ENCODE measurements at places on chromosomes 6 and 20.

DNA sequence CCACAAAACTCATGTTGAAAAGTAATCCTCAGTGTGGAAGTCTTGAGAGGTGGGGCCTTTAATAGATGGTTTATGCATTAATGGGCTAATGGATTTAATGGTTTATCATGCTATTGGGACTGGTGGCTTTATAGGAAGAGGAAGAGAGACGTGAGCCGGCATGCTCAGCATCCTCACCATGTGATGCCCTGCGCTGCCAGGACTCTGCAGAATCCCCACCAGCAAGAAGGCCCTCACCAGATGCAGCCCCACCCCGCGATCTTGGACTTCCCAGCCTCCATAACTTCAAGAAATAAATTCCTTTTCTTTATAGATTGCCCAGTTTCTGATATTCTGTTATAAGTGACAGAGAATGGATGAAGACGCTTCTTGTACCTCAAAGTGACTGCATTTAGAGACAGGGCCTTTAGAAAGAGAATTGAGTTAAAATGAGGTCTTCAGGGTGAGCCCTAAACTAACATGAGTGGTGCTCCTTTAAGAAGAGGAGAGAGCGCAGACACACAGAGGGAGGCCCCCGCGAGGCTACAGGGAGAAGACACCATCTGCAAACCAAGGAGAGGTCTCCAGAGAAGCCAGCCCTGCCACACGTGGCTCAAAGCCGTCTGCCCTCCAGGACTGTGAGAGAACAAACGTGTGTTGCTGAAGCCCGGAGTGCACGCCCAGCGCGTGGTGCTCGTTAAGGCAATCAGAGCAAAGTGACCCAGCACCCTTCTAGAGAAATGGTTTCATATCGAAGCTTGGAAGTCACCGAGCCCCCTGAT lies 56.9 kb downstream of the IRF4 start:
- DNase-seq, result no peak

- DNase-seq, result no peak
Measured at GRCh38 chr6:1392813-1393640, 3.7 kb downstream of the FOXF2 start.

- no peak for DNase-seq
Measured at GRCh38 chr6:108897371-108897770, 49.1 kb downstream of the ARMC2 start.

DNA sequence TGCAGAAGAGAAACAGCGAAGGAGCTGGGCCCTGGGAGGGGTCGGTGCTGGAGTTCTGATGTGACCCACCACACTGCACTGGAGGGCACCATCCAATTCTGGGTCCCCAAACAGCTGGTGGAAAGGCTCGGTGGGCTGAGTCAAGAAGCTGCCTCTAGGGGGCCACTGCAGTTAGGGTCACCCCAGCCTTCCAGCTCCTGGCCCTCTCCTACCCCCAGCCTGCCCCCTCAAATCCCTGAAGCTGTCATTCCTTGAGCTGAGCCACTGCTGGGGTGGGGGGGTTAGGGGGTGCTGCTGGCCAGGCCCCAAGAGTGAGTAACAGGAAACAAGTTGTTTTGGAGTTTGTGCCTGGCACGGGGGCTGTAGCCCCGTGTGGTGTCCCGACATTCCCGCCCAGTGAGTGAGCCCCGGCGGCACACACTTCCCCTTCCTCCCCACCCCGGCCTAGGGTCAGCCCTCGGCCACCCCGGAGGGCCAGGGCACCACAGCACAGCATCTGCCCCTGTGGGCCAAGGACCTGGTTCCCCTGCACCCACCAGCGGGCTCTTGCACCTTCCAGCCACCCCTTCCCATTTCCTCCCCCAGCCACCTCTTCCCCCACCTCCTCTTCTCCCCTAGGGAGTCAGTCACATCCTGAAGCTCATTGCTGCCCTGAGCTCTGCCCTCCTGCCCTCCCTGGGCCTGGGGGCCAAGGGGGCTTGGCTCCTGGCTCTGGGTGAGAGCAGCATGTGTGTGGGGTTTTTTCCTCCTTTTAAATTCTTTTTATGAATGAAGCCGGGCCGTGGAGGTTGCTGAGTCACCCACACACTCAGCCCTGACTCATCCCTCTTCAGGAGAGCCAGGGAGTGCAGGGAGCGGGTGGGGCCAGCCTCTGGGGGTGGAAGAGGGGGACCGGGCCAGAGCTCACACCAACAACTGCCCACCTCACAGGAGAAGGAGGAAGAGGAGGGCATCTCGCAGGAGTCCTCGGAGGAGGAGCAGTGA lies 4.6 kb downstream of the SMIM29 start:
- DNase-seq, result no peak

DNA sequence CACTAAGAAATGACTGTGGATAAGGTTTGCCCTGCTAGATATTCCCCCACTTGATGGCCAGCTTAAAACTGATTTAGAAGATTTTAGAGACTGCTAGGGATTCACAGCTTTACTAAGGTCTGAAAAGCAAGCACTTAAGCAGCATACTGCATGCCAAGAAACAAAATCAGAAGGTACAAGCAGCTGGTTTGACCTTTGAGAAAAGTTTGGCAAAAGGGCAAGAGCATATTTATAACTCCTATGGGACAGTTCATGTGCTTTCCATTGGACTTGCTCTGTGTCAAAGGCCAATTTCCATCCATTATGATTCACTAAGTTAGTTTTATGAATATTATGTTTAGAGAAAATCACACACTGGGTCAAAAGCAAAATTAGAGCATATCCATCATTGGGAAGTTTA lies 402.8 kb downstream of the PKHD1 start:
- no peak for DNase-seq

- no peak for DNase-seq
Measured at GRCh38 chr6:111676383-111676782, 70.7 kb upstream of the TRAF3IP2 start.

GRCh38 chr6:111823831-111824607 lies 49.2 kb downstream of the FYN start:
- DNase-seq, result no peak

DNA sequence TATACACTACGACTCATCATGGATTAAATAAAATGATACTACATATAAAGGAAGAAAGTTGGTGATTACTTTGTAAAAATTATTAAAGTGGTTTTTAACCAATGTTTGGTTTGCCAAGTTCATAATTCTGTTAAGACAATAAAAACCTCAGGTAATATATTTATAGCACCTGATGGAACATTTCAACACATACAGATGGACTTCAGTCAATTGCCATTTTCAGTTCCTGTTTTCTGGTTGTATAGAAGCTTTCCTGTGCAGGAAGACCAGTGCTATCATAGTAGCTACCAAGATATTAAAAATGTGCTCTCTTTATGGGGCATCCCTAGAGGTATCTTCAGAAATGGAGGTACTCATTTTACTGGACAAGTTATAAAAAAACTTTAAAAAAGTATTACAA lies 1686.4 kb downstream of the GRIK2 start:
- DNase-seq, result no peak

DNA sequence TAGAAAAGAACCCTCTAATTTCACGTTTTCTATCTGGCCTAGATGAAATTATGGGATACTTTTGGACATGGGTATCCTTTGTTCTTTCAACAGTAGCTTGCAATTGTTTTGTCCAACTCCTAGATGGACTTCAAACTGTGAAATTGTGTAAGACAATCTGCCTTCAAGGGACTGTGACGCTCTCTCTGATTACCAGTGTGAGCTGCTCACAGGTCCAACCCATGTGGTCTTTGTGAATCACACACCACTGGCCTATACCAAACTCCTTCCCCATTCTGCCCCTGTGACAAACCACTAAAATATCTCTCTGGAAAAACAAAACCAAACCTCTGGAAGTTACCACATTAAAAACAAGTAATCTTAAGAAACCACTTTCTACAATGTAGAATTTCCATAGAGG lies 59.5 kb downstream of the NINL start:
- no peak for DNase-seq

DNA sequence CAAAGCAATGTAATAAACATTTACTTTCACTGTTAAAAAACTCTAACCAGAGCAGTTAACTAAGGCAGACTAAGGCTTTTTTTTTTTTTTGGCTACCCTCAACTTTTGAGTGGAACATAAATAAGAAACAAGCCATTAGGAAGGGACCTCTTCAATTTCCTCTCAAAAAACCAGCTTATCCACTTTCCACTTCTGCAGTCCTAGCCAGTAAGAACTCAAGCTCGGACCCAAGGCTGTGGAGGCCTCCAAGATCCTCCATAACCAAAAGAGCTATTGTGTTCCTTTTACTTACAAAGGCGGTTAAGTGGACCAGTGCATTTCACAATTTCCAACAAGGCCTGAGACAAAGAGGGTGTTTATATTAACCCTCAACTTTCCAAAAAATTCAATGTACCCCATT lies 5.3 kb downstream of the KCNK5 start:
- no peak for DNase-seq

DNA sequence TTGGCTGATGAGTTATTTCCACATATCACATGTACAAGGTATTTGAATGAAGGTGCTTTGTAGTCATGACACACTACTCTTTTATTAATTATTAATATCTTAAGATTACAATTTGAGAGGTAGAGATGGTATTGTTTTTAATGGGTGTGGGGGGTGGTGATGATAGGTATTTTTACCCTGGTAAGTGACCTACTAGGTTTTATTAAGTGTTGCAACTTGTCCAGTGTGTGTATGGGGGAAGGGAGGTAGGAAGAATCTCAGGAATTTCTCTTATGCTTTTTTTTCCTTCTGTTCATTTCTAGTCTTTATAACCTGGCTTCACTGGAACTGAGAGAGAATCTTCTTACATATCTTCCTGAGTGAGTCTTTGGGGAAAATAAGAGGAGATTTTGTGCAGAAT lies 101.4 kb downstream of the LRRC1 start:
- no peak for DNase-seq

GRCh38 chr6:9131616-9132015 lies 696.3 kb upstream of the SLC35B3 start:
- DNase-seq, result no peak

- DNase-seq, result no peak
Measured at GRCh38 chr20:63625771-63626423, 1.0 kb downstream of the GMEB2 start.

GRCh38 chr6:159590835-159591234 lies 102.2 kb downstream of the SOD2 start:
- no peak for DNase-seq

DNA sequence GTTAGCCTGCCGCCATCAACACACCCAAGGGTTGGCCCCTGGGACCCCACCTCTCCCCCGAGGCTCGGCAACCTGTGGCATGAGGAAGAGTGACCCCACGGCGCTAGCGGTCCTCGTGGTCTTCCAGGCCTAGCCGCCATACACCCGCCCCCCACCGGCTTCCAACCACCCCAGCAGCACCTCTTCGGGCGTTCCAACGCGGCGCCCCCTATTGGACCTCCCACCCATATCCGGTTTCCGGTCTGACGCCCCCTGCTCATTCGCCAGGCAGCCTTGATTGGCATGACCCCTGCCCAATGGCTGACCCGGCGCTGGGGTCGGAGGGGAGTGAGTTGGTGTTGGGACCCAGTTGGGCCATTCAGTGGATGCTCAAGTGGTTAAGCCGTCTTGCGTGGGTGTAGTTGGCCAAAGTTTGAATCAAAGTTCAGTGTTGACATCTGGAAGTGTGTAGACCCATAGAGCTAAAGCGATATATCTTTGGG lies at the start of gene GNAS-AS1:
Gene GNAS-AS1, minus strand, starts transcription at position 210 of the 482 bp plus-strand sequence.
- DNase-seq, result no peak

GRCh38 chr6:141969201-141969600 lies 163.5 kb upstream of the GJE1 start:
- no peak for DNase-seq

DNA sequence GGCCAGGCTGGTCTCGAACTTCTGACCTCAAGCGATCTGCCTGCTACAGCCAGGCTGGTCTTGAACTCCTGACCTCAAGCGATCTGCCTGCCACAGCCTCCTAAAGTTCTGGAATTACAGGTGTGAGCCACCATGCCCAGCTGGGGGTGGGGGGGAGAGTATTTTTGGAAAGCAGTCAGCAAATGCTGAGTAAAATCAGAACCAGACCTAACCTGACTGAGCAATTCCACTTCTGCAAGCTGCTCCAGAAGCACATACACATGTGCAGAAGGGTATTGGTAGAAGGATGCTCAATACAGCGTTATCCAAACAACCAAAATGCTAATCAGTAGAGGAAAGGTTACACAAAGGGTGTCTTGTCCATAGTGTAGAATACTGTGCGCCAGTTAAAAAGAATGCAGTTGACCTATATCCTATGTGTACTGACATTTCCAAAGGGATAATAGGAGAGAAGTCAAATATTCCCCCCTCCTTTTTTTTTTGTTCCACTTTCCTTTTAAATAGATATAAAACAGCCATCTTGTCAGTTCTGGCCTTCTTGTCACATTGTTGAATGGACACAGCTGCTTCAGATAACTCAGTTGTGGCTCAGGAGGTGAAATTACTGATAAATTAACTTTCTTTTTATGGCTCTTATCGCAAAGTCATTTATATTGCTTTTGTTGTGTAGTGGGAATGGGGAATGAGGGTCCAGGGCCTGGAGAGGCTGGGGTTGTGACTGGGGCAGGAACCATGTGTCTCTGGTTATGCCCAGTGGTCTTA lies 74.6 kb downstream of the DTD1 start:
- DNase-seq, result no peak

- no peak for DNase-seq
Measured at GRCh38 chr20:934186-934840, 18.2 kb upstream of the ANGPT4 start.

DNA sequence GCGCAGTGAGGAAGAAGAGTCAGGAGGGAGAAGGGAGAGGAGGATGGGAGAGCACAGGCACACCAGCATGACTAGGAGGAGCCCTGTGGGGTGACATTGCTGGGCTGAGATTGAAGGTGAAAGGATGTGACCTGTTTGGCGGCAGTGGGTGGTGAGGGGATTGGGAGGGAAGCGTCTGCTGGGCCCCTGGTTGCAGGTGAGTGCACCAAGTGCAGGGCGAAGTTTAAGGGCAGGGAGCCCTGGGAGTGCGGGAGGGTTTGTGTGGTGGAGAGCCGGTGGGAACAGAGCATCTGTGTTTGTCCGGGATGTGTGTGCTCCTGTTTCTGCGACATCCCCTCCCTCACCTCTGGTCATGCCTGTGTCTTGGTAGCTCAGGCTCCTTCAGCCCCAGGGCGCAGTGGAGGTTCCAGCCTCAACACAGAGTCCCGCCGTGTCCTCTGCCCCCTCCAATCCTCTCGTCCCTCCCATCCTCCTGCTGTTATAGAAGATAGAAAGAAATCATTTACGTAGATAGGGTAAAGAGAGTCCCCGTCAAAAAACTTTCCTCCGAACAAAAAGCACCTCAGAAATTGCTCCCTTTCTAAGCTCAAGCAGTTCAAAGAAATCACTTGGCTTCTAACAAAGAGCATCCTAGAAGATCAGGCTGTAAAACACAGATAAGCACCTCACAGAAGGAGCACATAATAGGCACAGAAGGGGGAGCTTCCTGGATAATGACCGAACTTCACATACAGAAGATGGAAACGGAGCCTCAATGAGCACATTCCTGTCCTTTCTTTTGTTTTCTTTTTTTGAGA lies 25.0 kb downstream of the ULBP1 start:
- DNase-seq, result no peak

GRCh38 chr6:140441256-140441655 lies 1066.8 kb upstream of the CITED2 start:
- DNase-seq, result no peak

Data from SIG-M5 (cell line).